ENCODE measurements at places on chromosomes 5 and 9.
A peak's percentile ranks its signal among the peaks of the same experiment; 100 is the strongest.

- DNase-seq: no peak
These were observed 118.8 kb downstream of the PRDM6 start for GRCh38 chr5:123207852-123208251.

GRCh38 chr9:26694381-26695297 lies 198.0 kb downstream of the CAAP1 start:
- no peak for DNase-seq

DNA sequence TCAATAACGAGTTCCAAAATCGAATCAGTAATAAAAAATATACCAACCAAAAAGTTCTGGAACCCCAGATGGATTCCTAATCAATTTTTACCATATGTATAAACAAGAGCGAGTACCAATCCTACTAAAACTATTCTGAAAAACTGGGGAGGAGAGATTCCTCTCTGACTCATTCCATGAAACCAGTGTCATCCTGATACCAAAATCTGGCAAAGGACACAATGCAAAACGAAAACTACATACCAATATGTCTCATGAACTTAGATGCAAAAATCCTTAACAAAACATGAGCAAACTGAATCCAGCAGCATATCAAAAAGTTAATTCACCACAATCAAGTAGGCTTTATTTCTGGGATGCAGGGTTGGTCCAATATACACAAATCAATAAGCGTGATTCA lies 30.5 kb upstream of the MACIR start:
- DNase-seq: no peak

- no peak for DNase-seq
These were observed 89.7 kb upstream of the PRLR start for GRCh38 chr5:35320029-35320428.

DNA sequence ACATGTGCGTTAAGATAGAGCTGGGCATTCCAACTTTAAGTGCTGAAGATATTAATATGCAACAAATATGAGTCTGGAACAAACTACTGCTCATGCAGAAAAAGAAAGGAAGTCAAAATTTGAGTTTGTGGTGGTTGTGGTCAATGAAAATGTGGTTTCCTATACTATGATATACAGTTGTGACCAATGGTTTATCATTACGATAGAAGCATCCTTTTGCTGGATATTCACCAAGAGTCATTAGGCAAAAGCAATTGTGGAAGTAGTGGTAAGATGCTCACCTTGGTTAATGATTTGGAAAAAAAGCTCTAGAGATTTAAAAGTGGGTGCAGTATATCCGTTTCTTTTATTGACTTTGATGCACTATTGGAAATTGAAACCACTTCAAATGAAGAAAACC lies 1007.0 kb downstream of the NR2F1-AS1 start:
- no peak for DNase-seq

- no peak for DNase-seq
These were observed 25.3 kb upstream of the APBA1 start for GRCh38 chr9:69697475-69697874.

GRCh38 chr5:139633295-139634027 lies 14.7 kb upstream of the CXXC5 start:
- no peak for DNase-seq

- no peak for DNase-seq
These were observed 26.4 kb downstream of the AMBP start for GRCh38 chr9:114051706-114052105.

DNA sequence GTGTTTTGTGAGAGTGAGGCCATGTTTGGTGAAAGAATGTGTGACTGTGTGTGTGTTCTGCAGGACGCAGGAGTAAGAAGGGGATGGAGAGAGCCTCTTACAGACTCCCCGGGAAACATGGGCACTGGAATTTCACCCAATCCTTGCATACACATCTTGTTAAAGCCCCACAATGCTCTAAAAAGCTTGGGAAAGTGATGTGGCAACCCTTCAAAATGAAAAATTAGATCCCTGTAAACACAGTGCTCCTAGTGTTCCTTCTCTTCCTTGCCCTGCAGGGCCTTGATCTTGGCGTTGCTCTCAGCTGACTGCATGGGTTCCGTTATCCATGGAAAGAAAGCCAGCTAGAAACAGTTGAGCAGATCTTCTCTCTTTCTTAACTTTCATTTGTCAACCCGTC lies 701.7 kb downstream of the SEMA5A start:
- no peak for DNase-seq

DNA sequence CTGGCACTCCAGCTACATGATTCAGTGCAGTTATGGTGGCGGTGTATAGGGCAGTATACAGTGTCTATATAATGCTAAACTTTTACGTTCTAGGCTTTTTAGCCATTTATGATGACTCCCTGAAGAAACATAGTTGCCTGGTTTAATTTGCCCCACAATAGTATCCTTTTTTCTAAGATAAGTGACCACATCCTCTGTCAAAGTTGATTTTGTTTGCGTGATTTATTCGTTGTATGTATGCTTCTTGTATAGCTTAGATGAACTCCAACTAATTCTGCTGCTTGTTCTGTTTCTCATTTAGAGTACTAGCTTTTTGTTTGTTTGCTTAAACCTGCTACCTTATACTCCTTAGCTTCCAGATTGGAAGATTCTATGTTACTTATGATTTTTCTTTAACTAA lies 83.6 kb downstream of the ERMP1 start:
- DNase-seq: no peak

DNA sequence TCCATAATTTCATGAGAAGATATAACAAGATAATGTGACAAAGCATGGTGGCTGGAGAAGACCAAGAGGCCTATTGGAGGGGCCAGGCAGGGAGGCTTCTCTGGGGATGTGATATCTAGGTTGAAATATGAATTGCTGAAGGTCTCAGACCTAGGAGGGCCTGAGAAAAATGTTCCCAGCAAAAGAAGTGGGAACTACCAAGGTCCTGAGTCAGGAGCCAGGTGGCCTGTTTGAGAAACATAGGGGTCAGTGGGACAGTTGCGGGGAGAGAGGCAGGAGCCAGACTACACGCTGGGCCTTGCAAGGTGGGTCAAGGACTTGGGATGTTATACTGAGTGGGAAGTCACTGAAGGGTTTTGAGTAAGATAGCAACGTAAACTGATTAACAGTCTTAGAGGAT lies 216.1 kb downstream of the CFAP90 start:
- DNase-seq: no peak

- DNase-seq: no peak
These were observed 1.4 kb downstream of the OBP2B start for GRCh38 chr9:133207540-133208170.

GRCh38 chr5:67416986-67417385 lies 220.4 kb upstream of the CD180 start:
- no peak for DNase-seq

GRCh38 chr5:115494570-115495289 lies 49.8 kb downstream of the FEM1C start:
- no peak for DNase-seq

DNA sequence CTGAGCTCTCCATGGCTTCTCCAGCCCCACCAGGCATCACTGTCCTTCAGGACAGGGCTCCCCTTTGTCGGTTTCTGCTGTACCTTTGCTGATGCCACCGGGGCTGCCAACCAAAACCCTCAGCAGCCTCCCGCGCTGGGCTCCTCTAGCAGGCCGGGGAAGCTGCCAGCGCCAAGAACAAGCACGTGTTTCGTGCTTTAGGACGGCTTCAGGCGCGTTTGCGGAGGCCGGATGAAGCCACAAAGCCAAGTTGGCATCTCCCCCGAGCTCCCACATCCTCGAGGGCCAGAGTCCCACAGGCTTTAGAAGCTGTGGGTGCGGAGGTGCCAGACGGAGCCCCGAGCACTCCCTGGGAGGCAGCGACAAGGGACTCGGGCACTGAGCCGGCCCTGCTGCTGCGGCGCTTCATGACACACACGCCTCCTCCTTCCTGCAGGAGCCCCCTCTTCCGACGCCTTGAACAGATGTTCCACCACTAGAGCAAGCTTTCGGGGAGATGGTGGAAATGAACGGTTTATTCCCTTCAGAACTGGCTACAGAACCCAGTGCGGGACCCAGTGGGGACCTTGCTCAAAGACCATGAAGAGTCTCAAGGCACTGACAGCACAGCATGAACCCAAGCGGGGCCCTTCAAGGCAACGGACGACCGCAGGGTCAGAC lies 36.7 kb downstream of the SARDH start:
- DNase-seq: no peak

DNA sequence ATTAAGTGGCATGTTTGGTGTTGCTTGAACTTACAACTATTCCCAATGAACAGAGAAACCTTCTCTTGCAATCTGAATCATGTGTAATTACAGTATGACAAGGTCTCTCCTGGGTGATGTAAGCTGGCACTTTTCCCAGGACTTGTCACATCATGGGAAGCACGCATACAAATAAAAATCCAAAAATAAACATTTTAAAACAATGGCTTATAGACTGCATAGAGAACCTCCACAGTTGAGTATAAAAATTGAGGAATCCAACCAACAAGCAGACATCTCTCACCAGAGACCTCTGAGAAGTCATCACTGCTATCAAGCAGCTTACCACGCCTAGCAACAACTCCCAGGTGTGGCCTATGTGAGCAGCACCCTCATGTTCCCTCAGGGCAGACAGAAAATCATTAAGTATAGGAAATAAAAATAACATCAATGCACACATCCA lies 3.9 kb downstream of the MLLT3 start:
- no peak for DNase-seq

DNA sequence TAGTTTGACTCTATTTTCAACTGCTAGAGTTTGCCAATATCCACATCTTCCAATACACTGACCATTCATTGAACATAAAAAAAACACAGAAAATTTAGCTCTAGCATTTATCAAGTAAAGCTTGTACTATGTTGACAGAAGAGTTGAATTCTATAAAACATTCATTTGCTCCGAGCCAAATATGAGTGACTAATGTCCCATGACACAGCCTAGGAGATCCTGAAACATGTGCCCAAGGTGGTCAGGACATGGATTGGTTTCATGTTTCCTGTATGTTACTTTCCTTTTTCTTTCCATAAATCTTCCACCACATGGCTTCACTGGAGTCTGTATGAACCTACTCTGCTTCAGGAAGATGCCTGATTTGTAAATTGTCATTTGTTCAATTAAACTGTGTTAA lies 122.4 kb upstream of the PRDM9 start:
- no peak for DNase-seq

DNA sequence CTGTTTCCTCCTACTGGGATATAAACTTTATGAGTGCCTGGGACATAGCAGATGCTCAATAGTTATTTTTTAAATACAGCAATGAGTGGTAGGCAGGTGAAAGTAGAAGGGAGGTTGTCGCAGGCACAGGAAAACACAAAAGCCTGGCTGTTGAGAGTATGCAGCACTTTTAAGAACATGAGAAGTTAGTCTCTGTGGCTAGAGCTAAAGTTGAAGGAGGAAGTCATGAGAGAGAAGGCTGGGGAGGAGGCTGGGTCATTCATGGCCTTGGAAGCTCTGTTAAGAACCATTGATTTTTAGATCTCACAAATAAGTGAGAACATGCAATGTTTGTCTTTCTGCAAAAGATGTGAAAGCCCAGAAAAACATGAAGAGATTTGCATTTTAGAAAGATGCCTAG lies 126.7 kb downstream of the PRKACG start:
- DNase-seq: no peak

DNA sequence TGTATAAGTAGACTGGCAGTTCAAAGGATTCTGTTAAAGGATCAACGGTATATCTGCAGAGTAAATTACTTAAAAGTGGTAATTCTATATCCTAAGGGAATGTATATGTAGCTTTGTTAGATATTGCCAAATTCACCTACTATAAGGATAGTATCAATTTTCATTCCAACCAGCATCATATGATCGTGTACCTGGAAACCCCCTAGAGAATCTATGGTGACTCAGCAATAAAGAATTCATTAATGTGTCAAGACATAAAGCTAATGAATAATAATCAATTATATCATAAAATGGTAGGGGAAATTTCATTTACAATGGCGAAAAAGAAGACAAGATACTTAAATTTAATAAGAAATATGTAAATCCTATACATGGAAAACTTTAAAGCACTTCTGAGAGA lies 234.1 kb upstream of the ACTBL2 start:
- DNase-seq: no peak

GRCh38 chr9:16387382-16387781 lies 483.1 kb downstream of the BNC2 start:
- no peak for DNase-seq

DNA sequence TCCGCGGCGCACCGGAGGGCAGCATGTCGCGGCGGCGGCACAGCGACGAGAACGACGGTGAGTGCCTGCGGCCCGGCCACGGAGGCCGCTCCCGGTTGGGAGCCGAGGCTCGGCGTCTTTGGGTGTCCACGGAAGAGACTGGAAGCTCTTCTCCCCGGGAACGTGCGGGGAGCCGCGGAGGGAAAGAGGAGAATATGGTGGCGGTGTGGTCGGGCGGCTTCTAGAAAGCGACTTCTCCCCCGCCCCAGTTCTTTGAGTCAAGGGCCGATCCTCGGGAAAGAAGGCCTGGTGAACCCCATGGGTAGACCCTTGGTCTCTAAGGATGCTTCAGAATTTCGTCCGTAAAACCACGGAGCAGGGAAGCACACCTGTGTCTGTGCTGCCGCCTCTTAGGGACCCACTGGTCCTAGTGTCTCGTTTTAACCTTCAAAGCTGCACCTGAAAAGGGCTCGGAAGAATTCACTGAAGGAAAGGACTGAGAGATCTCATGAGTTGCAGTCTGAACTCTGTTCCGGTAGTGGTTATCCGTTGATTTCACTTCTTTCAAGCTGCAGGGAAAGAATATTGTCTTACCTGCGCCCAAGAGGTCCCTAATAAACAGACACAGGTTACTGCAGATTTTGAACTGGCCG lies 354 bp downstream of the NCBP1 start:
- no peak for DNase-seq

GRCh38 chr9:131668439-131669268 lies 71.2 kb downstream of the RAPGEF1 start:
- DNase-seq: peak; percentile 41

DNA sequence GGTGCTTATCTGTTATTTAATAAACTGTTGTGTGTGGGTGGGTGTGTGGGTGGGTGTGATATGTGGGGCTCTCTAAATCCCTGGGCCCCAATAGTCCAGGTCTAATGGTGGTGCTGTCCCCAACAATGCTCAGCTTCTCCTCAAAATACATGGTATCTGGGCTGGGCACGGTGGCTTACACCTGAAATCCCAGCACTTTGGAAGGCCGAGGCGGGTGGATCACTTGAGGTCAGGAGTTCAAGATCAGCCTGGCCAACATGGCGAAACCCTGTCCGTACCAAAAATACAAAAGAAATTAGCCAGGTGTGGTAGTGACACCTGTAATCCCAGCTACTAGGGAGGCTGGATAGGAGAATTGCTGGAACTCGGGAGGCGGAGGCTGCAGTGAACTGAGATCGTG lies 4.5 kb upstream of the ORM1 start:
- DNase-seq: no peak

DNA sequence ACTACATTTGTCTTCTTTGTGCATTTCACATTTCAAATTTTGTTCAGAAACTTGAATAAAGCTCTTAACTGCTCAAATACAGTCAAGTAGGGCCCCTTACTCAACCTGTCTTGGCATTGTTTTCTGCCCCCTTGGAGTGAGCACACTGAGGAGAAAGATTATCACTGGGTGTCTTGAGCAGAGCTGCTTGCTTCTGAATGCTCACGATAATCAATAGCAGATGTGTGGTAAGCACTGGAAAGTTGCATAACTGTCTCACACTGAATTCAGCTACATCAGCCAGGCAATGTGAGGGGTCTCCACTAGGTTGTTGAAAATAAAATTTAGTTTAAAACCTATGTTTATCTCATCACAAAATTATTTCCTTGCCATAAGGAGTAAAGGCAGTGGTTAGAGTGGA lies 7.8 kb upstream of the TNFAIP8 start:
- no peak for DNase-seq

- DNase-seq: no peak
These were observed 101.1 kb downstream of the RGS3 start for GRCh38 chr9:113564498-113565237.

- DNase-seq: peak; percentile 56
These were observed at the start of gene ZNF354B for GRCh38 chr5:178859625-178860521. Gene ZNF354B (plus strand): TSS chr5:178859953. CDS start chr5:178861048, 1,095 bp downstream.

GRCh38 chr5:64944868-64945267 lies 176.1 kb downstream of the CWC27 start:
- DNase-seq: no peak

All from stimulated activated CD8-positive, alpha-beta memory T cell treated with anti-CD3 and anti-CD28 coated beads, Interleukin-2, amount 100 ng/mL, for 1 hour (primary cell).